ENCODE measurements at places on chromosomes 5 and 9.

- no peak for DNase-seq
Measured at GRCh38 chr5:143316844-143317631, 86.4 kb downstream of the NR3C1 start.

- DNase-seq: no peak
Measured at GRCh38 chr5:135662683-135663082, 83.9 kb upstream of the CXCL14 start.

DNA sequence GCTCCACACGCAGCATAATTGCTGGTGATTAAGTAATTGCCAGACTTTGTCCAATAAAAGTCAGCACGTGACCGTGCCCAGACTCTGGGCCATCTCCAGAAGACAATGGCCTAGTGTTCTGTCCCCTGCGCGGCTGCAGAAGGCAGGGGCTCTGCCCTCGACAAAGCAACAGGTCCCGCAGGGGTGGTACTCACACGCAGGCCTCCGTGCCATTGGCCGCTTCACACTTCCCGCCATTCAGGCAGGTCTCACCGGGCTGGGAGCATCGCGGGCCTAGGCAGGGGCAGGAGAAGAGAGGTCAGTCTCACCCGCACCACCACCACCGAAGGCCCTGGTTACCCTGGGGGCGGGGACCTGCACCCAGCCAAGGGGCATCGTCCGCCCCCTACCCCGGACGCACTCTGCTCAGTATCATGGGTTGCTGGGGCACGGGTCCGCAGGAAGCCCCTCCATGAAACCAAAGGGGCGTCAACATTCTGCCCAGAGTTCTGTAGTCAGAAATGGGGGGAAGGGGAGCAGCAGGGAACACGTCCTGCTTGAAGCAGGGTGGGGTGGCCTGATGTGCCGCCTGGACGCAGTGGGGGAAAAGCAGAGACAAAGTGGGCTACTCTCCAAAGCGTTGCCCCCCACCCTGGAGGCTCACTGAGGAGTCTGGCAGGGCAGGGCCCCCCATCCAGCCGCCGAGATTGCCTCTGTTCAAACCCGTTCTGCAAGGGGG, 1.9 kb downstream of the NOTCH1 start:
- DNase-seq: no peak

DNA sequence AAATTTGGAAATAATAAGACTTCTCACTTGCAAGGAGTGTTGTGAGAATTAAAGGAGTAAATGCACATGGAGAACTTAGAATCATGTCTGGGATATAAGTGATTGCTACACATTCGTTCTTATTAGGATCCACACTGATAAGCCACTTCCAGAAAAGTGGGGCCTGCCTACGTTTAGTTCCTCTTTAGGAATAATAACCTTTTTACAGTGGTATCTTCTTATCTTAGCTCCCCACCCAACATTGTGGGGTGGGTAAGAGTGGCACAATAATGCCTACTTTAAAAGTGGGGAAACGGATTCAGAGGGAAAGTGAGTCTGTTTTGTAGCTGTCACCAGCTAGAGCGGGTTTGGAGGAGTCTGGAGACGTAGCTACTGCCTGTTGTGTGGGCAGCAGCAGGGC, 16.0 kb downstream of the DOCK2 start:
- no peak for DNase-seq

GRCh38 chr5:38382898-38383297, 124.5 kb downstream of the EGFLAM start:
- no peak for DNase-seq
